ENCODE measurements at places on chromosomes 7 and 10.

DNA sequence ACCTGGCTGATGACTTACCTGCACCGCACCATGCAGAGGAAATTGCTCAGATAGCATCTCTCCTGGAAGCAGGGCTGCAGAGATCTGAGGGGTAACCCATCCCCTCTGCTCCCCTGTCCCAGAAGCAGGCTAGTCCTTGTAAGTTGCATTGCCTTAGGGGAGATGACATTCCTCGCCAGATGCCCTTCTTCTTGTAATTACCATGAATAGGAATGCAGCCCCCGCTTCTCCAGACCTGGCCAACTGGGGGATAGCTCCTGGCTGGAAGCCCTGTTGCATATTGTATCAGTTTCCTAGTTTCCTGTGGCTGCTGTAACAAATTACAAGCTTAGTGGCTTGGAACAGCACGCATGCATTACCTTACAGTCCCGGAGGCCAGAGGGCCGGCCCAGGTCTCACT lies 47.5 kb upstream of the EN2 start:
- DNase-seq: no peak

DNA sequence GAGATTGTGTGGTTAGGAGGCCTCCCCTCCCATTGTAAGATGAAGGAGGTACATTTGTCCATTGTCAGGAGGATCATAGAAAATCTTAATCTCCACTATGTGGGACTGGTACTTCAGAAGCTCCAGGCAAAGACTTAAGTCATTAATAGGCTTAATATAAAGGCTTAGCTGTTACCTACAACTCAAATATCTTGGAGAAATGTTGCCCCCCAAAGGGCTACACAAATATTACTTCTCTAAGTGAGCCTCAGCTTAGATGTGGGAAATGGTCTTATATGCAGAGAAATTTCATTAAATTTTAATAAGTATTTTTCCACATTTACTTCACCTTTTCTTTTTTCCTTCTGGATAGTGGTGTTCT lies 27.2 kb downstream of the TAS2R41 start:
- no peak for DNase-seq

DNA sequence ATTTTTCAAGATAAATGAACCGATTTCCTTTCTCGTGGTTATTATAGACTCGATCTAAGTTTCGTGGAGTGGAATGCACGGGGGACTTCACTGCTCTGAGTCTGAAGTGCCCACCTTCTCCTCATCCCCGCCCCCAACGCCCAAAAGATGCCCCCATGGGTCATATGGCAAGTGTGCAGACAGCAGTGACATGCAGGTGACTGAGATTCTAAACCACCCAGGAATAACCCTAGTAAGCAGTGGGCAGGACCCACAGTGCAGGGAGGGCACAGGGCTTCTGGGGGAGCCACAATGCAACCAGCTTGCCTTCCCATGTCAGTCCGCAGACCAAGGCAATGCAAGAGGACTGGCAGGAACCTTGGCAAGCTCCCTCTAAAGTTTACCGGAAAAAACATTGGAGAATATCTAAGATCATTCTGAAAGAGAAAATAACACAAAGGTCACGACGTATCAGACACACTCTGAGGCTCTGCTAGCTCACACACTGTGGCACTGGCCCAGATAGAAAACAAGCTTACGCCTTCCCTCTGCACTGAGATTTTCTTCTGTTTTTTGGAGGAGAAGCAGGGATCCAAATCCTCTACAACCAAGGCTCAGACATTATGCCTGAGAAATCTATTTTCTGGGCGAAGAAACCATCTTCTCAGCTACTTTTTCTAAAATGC lies 239.6 kb downstream of the MAD1L1 start:
- DNase-seq: no peak

DNA sequence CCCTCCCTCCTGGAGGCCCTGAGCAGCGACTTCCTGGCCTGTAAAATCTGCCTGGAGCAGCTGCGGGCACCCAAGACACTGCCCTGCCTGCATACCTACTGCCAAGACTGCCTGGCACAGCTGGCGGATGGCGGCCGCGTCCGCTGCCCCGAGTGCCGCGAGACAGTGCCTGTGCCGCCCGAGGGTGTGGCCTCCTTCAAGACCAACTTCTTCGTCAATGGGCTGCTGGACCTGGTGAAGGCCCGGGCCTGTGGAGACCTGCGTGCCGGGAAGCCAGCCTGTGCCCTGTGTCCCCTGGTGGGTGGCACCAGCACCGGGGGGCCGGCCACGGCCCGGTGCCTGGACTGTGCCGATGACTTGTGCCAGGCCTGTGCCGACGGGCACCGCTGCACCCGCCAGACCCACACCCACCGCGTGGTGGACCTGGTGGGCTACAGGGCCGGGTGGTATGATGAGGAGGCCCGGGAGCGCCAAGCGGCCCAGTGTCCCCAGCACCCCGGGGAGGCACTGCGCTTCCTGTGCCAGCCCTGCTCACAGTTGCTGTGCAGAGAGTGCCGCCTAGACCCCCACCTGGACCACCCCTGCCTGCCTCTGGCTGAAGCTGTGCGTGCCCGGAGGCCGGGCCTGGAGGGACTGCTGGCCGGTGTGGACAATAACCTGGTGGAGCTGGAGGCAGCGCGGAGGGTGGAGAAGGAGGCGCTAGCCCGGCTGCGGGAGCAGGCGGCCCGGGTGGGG lies 2.2 kb downstream of the TRIM56 start:
- no peak for DNase-seq

DNA sequence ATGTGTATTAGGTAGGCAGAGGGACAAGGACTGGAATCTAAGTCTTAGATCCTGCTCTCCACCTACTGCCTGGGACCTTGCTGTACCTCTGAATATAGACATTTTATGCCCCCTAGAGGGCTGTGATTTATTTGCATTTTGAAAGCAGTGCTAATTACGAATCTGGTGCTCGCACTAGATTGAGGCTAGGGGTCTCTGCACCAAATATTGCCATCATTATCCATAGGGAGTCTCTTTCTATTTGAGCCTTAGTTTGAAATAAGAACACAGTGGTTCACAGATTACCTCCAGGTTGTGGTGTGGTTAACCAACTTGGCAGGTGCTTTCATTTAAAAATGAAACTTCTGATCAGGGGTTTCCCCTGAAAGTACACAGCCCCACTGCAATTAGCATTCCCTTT lies 41.8 kb downstream of the CNNM1 start:
- DNase-seq: no peak

DNA sequence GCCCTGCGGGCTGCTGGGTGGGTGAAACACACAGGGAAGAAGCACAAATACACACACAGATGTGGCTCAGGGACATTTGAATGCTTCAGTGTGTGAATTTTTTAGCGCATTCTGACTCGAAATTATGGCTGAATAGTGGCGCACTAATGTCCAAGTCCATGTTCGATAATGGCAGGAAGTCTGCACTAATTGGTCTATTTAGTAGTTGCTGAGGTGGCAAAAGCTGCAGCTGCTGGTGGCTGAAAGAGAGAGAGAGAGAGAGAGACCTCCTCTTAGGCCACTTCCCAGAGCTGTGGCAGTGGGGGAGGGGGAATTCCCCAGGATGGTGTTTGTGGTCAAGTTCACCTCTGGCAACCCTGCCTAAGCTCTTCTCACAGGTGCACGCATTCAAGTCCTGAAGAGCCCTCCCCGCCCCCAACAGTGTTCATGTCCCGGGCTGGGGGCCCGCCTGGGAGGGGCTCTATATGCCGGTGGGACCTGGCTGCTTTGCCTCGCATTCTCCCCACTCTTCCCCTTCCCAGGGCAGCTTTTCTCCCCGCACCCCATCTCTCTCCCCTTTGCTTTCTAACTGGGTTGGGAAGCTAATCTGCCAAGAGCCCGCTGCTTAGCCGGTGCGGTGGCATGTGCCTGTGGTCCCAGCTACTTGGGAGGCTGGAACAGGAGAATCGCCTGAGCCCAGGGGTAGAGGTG lies 6.0 kb upstream of the MNX1 start:
- DNase-seq: no peak

DNA sequence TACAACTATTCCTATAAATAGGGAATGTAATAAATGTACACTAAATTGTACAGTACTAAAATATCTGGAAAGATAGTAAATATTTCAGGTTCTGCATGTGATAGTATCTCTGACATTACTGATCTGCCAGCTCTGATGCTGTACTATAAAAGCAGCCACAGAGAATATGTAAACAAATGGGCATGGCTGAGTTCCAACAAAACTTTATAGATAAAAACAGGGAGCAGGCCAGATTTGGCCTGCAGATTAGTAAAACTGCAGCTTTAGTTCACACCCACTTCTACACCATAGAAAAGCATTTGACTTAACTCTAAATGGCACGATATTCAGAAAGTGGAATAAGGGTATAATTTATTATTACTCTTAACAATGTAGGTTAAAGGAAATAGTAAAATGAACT lies 18.8 kb upstream of the TLL2 start:
- no peak for DNase-seq

GRCh38 chr7:105336009-105336408 lies 52.7 kb downstream of the SRPK2 start:
- no peak for DNase-seq

DNA sequence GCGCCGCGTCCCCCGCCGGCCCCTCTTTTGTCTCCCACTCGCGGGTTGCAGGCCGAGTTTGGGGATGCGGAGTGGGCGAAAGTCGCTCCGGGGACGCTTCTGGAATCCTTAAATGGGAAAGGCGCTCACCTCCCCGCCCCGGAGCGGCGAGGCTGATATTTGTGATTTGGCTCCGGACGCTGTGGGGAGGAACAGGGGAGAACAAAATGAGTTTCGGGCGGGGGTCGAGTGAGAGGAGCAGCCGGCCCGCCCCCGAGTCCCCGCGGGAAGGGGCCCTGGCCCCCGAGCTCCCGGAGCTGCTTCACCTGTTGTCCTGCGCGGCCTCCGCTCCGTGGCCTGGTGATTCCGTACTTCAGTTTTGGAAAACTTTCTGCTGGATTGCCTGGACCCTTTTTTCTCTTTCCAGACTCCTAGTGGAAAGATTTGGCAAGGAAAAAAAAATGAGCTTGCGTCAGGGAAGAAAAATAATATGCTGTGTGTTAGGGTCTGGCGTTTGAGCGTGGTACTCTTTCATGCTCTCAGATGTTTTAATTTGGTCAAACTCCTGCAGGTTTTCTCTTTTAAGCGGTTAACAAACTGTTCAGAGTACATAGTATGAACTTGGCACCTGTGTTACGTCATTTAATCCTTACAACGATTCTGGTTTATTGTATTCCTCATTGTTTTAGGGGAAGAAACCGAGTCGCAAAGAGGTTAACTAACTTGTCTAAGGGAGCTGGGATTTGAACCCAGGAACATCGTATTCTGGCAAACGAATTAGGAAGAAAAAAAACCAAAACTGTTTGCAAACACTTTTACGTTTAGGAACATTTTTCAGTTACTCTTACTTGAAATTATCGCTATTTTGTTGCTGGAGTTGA lies 924 bp downstream of the BMPR1A start:
- peak; percentile 53 for DNase-seq

- DNase-seq: no peak
These were observed 2.1 kb downstream of the SLC25A40 start for GRCh38 chr7:87874066-87874465.

DNA sequence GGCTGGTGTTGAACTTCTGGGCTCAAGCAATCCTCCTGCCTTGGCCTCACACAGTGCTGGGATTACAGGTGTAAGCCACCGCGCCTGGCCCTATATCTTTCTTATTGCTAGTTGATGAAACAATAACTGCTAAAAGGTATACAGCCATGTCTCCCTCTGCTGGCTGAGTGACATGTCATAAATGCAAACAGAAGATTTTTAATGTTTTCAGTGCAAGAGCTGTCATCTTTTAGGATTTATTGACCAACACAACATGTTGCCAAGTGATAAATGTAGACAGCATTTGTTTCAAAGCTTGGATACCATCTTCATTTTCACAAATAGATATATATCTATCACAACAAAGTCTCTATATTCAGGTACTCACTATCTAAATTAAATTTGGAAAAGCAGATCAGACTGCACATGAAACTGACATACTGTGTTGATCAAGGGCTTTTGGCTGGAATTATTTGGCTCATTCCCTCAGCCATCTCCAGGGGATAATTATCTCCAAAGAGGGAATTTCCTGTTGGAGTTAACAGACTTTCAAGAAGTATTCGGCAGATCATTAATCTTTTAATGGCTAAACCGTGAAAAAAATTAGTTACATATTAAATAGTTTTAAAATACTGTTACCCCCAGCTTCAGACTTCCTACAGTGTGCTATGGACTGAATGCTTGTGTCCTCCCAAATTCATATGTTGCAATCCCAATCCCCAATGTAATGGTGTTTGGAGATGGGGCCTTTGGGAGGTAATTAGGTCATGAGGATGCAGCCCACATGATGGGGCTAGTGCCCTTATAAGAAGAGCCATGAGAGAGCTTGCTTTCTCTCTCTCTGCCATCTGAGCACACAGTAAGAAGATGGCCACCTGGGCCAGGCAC lies 41.3 kb upstream of the SRPK2 start:
- no peak for DNase-seq

DNA sequence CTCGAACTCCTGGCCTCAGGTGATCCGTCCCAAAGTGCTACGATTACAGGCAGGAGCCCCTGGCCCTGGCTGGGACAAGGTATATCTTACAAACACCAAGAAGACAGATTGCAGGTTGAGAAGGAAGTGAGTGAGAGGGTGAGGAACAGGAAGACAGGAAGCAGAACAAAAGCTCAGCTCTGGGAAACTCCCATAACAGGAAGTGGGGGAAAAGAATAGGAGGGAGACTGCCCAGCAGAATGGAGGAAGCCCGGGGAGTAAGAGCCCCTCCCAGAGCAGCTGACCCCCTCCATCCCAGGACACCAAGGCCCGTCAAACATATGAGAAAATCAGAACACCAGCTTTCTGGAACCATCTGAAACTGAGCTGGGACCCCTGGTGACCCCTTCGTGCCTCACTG lies 2.9 kb downstream of the TECPR1 start:
- no peak for DNase-seq

GRCh38 chr10:118968060-118968459 lies 61.5 kb upstream of the NANOS1 start:
- no peak for DNase-seq

DNA sequence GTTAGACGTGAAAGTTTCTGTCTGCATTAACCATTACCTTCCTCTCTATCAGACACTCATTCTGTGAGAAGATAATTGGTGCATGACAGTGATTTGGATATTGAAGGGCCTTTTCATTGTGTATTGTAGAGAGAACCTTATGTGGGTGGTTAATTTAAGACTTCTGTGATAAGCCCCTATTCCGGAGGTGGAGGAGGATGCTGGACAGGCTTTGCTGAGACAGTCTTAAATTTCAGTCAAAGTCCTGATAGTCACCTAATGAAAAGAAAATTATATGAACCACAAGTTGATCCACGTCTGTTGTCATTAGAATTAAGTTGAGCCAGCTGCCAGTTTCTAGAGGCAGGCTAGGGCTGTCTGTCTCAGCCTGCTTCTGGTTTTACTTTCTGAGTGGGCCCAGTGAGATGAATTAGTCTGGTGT lies 62.9 kb downstream of the CELF2 start:
- no peak for DNase-seq

- no peak for DNase-seq
These were observed 190.6 kb downstream of the PTPN20 start for GRCh38 chr10:47101807-47102206.

DNA sequence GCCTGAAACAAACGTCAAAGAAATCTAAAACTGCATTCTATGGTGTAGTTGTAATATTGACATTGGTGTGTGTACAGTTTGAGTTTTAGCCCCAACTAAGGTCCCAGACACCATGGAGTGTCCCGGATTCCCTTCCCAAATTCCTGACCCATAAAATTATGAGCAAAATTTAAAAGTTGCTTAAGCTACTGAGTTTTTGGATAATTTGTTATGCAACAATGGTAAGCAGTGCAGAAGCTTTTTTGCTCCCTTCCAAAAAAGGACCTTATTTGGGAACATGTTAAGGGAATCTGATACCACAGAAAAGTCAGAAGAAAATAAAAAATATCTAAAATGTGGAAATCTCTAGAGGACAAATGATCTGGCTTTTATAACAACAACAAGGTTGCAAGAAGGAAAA lies 63.3 kb upstream of the KMT2E start:
- DNase-seq: no peak
